Endothelial cell (in vitro differentiated cells): ENCODE measurements at places on chromosomes 1 and 21.

DNA sequence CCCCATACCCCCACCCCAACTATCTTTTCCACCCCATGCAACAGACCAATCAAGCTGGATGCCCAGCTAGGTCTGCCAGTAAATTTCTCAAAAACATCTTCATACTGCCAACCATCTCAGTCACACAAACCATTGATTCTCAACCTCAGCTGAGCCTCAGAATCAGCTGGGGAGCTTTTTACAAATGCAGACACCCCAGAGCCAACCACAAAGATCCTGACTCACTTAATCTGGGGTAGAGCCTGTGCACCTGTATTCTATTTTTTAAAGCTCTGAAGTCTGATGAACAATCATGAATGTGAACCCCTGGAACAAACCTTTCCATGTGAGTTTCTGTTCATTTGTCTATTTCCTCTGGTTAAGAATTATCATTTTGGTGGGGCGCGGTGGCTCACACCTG lies 66.0 kb downstream of the ZNF281 start:
- DNase-seq: no peak

GRCh38 chr1:157011845-157012244 lies 33.7 kb downstream of the ARHGEF11 start:
- DNase-seq: no peak

DNA sequence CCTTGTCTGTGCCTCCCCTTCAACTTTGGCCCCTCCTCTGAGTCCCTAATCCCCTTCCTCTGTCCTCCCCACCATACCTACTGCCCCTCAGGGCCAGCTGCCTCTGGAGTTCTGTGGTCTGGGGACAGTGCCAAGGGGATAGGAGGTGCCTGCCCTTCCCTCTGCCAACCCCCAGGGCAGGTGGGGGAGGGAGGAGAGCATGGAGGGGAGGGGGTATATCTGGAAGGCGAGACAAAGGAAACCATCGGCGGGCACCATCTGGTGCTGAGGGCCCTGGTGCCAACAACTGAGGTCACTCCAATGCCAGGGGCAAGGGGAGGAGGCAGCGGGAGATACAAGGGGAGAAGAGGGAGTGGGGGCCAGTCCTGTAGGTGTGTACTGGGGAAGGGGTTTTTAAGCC lies 9.6 kb downstream of the RAB25 start:
- no peak for DNase-seq

- DNase-seq: no peak
Observed at GRCh38 chr1:23555270-23555985, 3.9 kb downstream of the ID3 start.

DNA sequence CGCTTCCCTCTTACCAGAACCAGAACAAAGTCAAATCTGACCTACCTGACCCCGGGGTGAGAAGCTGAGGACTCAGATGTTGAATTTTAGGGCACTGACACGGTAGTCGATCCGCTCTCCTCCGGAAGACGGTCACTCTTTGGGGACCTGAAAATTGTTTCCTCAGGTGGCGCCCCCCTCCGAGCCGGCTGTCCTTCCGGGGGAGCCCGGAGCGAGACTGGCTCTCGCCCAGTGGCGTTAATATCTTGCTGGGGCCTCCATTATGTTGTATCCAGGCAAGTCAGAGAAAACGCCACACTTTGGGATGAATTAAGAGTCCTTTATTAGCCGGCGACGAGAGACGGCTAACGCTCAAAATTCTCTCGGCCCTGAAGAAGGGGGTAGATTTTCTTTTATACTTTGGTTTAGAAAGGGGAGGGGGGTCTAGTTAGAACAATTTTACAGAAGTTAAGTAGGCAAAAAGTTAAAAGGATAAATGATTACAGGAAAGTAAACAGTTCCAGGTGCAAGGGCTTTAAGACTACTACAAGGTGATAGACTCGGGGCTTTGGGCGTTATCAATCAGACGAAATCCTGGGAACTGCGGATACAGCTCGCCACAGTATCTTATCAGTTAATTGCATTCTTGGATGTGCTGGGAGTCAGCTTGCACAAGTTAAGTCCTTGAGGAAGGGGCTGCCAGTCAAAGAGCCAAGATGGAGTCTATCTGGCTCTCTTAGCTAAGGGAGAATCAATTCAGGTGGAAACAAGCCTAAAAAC lies 269.5 kb downstream of the DSCAM start:
- no peak for DNase-seq

- DNase-seq: no peak
Observed at GRCh38 chr1:9324246-9325096, 31.8 kb downstream of the SPSB1 start.
